AG09319 (cell line): ENCODE measurements at places on chromosomes 11 and 22.

GRCh38 chr11:106998116-106998915, 20.0 kb downstream of the GUCY1A2 start:
- peak; percentile 69 for DNase-seq

DNA sequence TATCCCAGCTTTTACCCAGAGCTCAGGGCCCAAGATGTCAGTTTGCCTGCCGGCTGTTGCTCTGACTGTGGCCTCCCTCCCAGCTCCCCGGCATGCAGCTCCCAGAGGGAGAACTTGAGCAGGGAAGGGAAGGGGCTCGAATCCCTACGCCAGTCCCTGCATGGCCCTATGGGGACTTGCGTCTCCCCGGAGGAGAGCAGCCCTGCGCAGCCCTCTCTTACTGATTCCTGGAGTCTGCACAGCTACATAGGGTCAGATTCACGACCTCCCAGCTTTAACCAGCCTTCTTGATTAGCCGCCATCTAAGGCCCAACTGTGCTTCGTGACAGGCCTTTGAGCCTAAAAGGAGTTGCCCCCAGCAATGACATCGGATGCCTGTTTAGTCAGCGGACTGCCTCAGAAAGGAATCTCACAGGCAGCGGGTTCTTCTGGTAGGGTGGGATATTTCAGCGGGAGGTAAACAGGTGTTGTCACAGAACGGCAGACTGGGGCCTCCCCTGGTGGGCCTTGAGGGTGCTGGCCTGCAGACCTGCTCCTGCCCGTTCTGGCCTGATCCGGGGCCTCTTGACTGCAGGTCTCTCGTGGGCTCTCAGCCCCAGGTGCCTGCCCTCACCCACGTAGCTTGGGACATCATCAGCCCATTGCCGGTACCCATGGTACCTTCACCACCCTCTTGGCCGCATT, 43.8 kb upstream of the KCNQ1OT1 start:
- no peak for DNase-seq

- DNase-seq: no peak
Measured at GRCh38 chr11:60831501-60832079, 10.3 kb upstream of the CCDC86 start.

- DNase-seq: no peak
Measured at GRCh38 chr11:134640536-134640935, 228.5 kb upstream of the B3GAT1 start.

DNA sequence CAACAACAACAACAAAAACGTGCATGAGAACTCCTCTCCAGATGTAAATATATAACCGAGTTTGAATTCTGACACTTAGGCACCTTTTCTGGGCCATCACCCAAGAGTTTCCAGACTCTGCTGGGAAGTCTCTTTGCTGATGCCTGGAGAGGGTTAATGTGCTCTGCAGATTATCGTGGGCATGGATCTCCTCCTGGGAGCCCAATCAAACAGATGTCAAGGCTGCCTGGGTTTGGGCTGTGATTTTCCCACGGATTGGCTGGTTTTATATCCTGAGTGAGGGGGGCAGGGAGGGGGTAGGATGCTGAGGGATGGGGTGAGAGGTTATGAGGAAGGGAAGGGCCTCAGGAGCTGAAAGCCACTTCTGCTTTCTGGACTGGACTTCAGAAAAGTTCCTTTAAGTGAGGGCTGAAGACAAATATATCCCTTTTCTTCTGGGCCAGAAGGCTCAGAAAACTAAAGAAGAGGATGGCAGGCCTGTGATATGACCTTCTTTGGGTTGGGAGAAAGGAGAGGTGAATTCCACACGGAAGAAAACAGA, 4.2 kb downstream of the ELF5 start:
- no peak for DNase-seq

GRCh38 chr11:17541330-17541885, 2.8 kb downstream of the USH1C start:
- DNase-seq: no peak

DNA sequence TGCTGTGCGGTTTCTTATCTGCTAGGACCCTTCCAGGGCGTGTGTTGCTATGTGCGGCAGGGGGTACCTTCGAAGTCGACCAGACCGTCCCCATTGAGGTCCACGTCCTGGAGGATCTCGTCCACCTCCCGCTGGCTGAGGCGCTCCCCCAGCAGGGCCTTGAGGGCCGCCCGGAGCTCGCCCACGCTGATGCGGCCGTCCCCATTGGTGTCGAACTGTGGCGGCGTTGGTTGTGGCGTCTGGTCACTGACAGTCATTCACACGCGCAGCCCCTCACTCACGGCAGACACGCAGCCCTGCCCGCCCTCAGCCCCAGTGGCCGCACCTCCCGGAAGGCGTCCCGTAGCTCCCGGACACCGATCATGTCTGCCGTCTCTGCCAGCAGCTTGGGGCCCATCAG, 3.5 kb downstream of the CABP2 start:
- no peak for DNase-seq

- no peak for DNase-seq
Measured at GRCh38 chr11:126781942-126782341, 218.6 kb downstream of the KIRREL3 start.

- DNase-seq: no peak
Measured at GRCh38 chr11:91158891-91159537, 936.2 kb upstream of the CHORDC1 start.

- DNase-seq: no peak
Measured at GRCh38 chr11:13303668-13304649, 26.4 kb downstream of the BMAL1 start.

- no peak for DNase-seq
Measured at GRCh38 chr11:19696073-19696472, 16.6 kb upstream of the NAV2 start.

- no peak for DNase-seq
Measured at GRCh38 chr11:57547854-57548377, 10.5 kb downstream of the SMTNL1 start.

- DNase-seq: no peak
Measured at GRCh38 chr22:38219632-38220031, 17.8 kb downstream of the MAFF start.

GRCh38 chr11:125053167-125053566, 9.9 kb upstream of the SLC37A2 start:
- DNase-seq: no peak

GRCh38 chr22:28019360-28019759, 100.3 kb upstream of the PITPNB start:
- no peak for DNase-seq

- no peak for DNase-seq
Measured at GRCh38 chr11:27401280-27401832, 38.3 kb upstream of the CCDC34 start.

DNA sequence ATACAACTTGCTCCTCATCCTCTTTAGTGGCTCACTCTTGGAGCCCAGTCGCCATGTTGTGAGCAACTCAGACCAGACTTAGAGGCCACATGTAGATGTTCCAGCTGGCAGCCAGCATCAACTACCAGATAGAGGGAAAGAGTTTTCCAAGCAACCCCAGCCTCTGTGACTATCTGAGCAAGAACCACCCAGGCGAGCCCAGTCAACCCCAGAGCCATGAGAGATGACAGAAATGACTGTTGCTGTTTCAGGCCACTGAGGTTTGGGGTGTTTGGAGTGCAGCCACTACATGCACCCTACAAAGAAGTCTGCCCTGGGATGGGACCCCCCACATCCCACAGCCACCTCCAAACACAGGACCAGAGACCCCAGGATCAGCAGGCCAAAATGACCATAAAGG, 24.8 kb upstream of the CLDN5 start:
- DNase-seq: no peak

DNA sequence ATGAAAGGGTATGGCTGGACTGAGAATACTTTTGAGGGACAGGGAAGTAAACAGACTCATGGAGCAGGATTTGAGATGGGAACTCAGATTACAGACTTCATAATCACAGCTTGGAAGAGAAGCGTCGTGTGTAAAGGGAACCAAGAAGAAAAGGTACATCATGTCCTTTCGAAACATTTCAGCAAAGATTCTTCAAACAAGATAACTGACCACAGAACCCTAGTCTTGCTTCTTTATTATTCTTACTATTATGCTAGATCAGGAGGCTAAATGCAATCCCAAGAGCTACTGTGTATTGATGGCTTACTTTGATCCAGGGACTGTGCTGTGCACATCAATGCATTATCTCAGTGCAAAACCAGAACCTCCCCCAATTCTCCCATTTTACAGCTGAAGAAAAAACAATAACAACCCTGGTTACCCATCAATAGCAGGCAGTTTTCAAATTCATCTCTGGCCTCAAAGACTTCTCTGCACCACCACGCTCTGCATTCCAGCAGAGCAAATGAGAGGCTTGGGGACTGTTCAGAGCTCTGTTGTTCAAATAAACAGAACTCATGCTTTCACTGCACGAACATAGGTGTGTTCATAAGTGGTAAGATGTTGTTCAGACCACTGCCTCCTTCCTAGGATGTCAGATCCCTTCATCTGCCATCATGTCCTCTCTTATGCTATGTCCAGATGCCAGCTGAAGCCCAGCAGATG, 104.8 kb upstream of the NAV2 start:
- DNase-seq: no peak

DNA sequence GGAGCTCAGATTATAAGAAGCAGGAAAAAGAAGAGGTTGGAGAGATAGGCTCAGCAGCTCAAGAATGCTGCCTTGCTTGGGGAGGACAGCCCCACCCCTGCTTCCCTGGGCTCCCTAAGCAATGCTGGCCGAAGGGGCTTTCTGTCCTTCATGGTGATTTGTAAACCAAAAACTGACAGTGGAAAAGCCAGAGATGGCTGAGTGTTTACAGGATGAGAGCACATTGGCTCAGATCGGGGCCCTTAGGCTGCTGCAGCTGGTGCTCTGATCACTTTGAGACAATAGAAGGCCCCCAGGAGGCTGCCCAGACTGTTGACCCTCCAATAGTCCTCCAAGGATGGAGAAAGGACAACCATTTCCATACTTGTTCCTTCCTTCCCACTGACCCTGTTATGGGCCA, 28.8 kb upstream of the AMOTL1 start:
- DNase-seq: no peak

GRCh38 chr11:116107229-116107628, 603.0 kb upstream of the CADM1 start:
- DNase-seq: no peak
